CD4-positive, alpha-beta T cell treated with Interferon alpha-2 for 1 hour (primary cell): ENCODE measurements at places on chromosomes 2 and 18.

GRCh38 chr2:55712477-55713060, 18.9 kb upstream of the PNPT1 start:
- DNase-seq = no peak

DNA sequence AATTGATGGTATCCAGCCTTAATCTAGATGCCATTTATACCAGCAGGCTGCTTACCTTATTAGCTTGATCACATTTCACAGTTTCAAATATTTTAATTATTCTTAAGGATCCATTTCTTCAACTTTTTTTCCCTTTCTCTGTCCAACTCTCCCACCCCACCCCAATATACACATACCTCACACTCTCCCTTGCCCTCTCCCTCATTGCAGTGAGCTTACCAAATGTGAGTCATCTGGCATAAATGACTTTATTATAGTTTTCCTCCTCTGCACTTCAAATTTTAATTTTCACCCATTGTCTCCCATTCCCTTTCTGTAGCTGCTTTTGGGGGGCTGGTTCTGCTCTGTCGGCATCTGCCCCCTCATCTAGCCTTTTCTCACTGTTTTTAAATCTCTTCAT, 12.9 kb downstream of the HTR2B start:
- no peak for DNase-seq

DNA sequence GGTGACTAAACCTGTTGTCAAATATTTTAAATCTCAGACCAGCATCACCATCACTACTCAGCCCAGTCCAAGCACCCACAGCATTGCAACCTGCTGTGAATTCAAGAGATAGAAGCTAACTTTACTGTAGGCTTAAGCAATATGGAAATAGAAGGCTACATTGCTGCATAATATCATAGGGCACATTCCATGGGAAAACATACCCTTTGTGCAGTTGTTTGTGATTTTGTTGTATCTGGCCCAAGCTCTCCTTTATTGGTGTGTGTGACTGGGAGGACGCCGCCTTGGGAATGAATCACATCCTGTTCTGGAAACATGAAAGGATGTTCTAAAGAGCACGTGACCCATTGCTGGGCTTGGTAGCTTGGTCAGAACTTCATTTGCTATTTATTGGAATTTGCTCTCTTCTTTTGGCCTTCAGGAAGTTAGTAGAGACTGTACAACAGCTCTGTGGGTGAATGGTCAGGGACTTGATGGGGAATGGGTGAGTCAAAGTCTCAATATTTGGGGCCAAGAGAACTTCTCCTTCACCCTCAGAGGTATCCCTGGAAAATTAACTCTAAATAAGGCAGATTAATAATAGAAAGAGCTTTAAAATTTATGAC, 106.8 kb upstream of the SERPINE2 start:
- no peak for DNase-seq

GRCh38 chr2:128550389-128550788, 231.7 kb upstream of the HS6ST1 start:
- no peak for DNase-seq

GRCh38 chr18:13369756-13370510, 151.4 kb downstream of the LDLRAD4 start:
- no peak for DNase-seq

- no peak for DNase-seq
Measured at GRCh38 chr2:175012516-175012915, 7.3 kb upstream of the CHN1 start.
